Stimulated activated CD8-positive, alpha-beta memory T cell treated with anti-CD3 and anti-CD28 coated beads, Interleukin-15, amount 100 ng/mL, for 4 hours (primary cell): ENCODE measurements at places on chromosomes 7 and 10.
A peak's percentile ranks its signal among the peaks of the same experiment; 100 is the strongest.

DNA sequence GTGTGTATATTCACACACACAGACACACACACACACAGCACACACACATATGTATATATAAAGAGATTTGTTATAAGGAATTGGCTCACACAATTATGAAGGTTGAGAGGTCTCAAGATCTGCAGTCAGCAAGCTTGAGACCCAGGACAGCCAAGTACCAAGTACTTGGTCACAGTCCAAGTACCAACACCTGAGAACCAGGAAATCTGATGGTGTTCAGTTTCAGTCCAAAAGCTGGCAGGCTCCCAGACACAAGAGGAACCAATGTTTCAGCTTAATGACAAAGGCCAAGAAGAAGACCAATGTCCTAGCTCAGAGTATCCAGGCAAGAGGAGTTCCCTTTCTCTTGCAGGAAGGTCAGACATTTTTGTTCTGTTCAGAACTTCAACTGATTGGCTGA is 780.2 kb downstream of the MAGI2 start:
- no peak for DNase-seq

- DNase-seq = no peak
Observed at GRCh38 chr7:41053820-41054219, 649.1 kb downstream of the INHBA start.

DNA sequence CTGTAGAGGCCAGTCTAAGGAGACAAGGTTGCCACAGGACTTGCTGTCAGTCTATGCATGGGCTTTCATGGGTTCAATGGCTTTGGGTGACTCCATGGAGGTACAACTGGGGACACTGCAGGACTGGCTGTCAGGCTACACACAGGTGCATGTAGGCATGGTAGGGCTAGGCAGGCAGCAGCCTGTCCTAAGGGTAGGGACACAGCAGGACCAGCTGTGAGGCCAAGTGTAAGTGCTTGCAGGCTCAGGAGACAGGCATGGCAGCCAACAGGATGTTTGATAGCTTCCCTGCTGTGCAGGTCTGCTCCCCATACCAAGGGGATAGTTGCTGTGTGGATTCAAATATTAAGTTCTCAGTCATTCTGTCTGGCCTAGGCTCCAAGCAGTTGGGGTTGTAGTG is 181.0 kb upstream of the NPY start:
- no peak for DNase-seq

GRCh38 chr7:2641406-2642393 is 9.9 kb downstream of the TTYH3 start:
- no peak for DNase-seq

- DNase-seq = no peak
Observed at GRCh38 chr7:106757846-106758245, 96.9 kb upstream of the CCDC71L start.

DNA sequence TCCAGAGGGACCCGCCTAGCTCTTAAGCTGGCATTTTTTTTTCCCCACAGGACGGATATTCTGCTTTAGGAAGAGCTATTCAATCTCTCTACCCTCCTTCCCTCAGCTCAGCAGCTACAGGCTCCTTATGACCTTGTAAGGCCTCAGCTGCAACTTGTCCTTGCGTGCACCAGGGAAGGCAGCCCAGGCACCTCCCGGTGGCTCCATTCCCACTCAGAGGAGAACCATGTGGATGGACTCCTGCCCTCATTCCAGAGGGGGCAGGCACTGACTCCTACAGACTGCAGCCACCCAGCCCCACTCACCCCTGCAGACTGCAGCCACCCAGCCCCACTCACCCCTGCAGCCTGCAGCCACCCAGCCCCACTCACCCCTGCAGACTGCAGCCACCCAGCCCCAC is 73.7 kb downstream of the ITIH5 start:
- no peak for DNase-seq

- no peak for DNase-seq
Observed at GRCh38 chr7:136348542-136349192, 371.5 kb upstream of the MTPN start.

- no peak for DNase-seq
Observed at GRCh38 chr7:27910326-27910725, 170.4 kb downstream of the TAX1BP1 start.

- no peak for DNase-seq
Observed at GRCh38 chr10:75598998-75599397, 167.6 kb downstream of the LRMDA start.

GRCh38 chr7:88268858-88269257 is 37.8 kb downstream of the STEAP4 start:
- DNase-seq = no peak

DNA sequence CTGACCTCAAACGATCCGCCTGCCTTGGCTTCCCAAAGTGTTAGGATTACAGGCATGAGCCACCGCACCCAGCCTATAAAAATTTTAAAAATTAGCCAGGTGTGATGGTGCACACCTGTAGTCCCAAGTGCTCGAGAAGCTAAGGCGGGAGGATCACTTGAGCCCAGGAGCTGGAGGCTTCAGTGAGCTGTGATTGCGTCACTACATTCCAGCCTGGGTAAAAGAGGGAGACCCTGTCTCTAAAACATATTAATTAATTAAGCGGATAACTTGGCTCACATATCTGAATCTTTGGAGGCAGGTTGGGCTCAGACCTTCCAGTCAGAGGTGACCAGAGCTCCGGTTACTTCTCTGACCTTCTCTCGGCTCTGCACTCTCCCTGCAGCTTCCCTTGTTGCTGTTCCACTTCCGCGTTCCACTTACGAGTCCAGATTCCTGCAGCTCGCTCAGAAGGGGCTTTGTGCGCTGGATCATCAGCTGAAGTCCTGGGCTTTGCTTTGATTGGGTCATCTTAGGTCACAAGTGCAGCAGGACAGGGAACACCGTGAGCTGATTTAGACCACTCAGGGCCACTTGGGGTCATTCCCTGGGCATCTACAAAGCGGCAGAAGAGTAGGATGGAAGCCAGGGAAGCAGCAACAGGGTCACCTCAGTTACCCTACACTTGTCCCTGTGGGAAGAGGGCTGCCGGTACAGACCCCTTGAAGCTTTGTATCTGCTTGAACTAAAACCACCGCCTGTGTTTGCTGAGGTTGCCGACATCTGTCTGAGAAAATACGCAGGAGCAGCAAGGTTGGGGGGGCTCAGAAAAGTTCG is 2.0 kb upstream of the ARPC1B start:
- DNase-seq = no peak

GRCh38 chr7:56474271-56474670 is 358.1 kb upstream of the NUPR2 start:
- no peak for DNase-seq

- peak; percentile 73 for DNase-seq
Observed at GRCh38 chr7:332646-333392, 42.8 kb downstream of the FOXL3 start.

DNA sequence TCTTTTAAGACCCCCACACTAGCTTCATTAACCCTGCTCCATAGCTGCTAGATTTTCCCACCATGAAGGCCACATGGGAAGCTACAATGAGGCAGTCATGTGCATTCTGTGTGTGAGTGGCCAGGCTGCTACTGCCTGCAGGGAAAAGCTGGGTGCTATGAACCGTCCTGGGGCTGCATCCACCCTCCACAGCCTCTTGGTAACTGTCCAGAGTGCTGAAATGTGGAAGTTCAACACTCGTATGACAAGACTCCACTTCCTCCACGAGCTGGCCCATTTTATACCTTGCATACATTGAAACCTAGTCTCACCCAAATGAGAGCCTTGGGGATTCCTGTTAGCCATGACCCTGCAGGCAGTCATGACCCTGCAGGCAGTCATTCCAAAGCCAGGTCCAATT is 59.4 kb downstream of the CUZD1 start:
- DNase-seq = no peak

GRCh38 chr10:102785818-102786217 is 42.1 kb downstream of the WBP1L start:
- DNase-seq = no peak

- no peak for DNase-seq
Observed at GRCh38 chr7:127582361-127582760, 3.0 kb downstream of the GCC1 start.

DNA sequence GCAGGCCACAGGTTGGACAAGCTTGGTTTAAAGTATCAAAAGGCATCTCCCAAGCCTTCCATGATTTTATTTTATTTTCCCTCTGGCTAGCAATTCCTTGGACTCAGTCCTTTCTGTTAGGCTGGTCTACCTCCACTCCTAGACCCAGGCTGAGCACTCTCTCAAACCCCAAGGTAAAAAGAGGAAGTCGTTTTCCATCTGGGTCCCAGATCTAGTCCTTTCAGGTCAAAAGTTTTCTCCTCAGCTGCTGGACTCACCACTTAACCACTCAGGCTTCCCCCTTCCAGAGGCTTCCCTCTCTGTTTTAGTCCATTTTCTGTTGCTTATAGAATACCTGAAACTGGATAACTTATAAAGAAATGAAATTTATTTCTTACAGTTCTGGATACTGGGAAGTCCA is 252.3 kb upstream of the MKLN1 start:
- no peak for DNase-seq

GRCh38 chr10:93452143-93452542 is 30.0 kb downstream of the MYOF start:
- no peak for DNase-seq

GRCh38 chr10:23280419-23281043 is 64.1 kb downstream of the C10orf67 start:
- DNase-seq = no peak
